Left ventricle myocardium superior (tissue), 1 donor: ENCODE measurements at places on chromosomes 3 and 15. TPM values are rescaled to one million over a fixed set of nuclear protein-coding genes. Genes with fewer than 3 reads are reported as not detected.

Gene AMT
- total RNA-seq: 30.5 TPM

Gene PLS1
- 1.8 TPM for total RNA-seq

Gene TRPM7
- total RNA-seq: 31.4 TPM

Gene CFAP20DC
- total RNA-seq: 0.22 TPM

Gene TMEM212
- not detected for total RNA-seq

Gene CEP19
- total RNA-seq: 1.0 TPM

Gene HYKK
- total RNA-seq: 6.3 TPM

Gene ZNF80
- total RNA-seq: not detected

Gene COL6A6
- total RNA-seq: 1.6 TPM

Gene SLC25A36
- 86.2 TPM for total RNA-seq

Gene SLC24A5
- not detected for total RNA-seq

Gene IL5RA
- total RNA-seq: 0.17 TPM

Gene CHSY1
- total RNA-seq: 11.7 TPM

Gene ANP32A
- 138 TPM for total RNA-seq

Gene HHATL
- 463 TPM for total RNA-seq

Gene TADA3
- total RNA-seq: 45.9 TPM

Gene CCDC13
- 0.17 TPM for total RNA-seq

Gene ARPIN
- total RNA-seq: 11.3 TPM

Gene SEMA6D
- 19.7 TPM for total RNA-seq

Gene HDGFL3
- 36.7 TPM for total RNA-seq

Gene TUSC7
- total RNA-seq: not detected

Gene KLHL25
- 3.8 TPM for total RNA-seq

Gene MUC20
- total RNA-seq: 3.6 TPM

Gene BCL2A1
- total RNA-seq: 0.55 TPM

Gene TERC
- 3.5 TPM for total RNA-seq

Gene SIDT1
- total RNA-seq: 0.47 TPM

Gene LDHAL6B
- total RNA-seq: not detected

Gene GXYLT2
- 7.3 TPM for total RNA-seq

Gene FBXO40
- 228 TPM for total RNA-seq

Gene SLC22A14
- total RNA-seq: not detected
